ENCODE measurements at places on chromosomes 12 and 14.

DNA sequence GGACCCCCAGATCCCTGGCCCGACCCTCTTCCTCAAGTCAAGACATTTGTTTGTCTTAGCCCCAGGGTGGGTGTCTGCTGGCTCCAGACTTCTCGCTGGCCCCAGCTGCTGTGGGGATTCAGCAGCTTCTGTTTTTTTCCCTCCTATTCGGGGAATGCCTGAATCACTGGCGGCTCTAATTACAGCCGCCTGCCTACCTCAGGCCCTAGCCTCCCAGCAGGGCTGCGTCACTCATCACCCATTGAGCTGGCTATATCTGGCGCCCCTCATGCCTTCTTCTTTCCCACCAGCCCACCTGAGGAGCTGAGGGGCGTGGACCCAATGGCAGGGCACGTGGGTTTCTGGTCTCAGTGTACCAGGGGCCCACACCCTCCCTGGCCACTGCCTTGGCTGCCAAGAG is 10.1 kb downstream of the KRT80 start:
- DNase-seq: no peak

DNA sequence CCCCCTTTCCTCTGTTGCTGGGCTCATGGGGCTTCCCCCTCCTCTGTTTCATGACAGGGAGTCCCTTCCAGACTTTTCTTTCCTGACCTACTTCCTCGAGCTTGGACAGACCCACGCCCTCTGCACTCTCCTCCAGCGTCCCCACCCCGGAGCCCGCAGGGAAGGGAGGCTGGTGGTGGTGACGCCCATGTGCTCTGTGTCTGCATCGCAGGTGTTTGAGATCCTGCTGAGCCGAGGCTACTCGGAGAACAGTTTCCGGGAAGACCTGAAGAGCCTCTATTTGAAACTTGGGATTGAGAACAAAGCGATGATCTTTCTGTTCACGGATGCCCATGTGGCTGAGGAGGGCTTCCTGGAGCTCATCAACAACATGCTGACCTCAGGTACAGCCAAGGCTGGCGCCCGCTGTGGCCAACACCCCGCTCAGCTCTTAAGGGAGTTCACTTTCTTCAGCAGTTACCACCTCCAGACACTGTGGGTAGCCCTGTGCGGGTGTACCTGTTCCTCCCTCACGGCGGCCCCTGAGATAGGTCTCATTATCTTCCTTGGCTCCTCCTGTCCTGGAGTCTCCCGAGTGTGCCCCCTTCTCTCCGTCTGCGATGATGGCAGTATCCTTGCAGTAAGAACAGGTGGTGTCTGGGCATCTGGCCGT is 85.6 kb downstream of the CCDC92 start:
- no peak for DNase-seq

DNA sequence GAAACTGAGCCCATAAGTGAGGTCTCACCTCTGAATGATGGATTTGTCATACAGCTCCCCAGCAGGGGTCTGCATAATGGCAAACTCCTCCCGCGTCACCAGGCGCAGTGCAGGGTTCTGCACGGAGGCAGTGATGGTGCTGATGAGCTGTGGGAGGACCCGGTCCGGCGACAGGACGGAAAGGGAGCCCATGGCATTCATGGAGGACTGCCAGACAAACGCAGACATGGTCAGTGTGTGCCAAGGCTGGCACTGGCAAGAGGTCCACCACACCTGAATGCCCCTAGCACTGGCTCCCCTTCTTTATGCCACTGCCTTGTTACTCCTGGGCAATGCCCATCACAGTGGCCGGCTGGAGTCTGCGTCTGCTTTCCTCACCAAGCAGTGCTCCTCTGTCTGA is 32.7 kb downstream of the GCN1 start:
- DNase-seq: no peak

GRCh38 chr12:101216810-101217209 is 6.8 kb upstream of the SLC5A8 start:
- no peak for DNase-seq

DNA sequence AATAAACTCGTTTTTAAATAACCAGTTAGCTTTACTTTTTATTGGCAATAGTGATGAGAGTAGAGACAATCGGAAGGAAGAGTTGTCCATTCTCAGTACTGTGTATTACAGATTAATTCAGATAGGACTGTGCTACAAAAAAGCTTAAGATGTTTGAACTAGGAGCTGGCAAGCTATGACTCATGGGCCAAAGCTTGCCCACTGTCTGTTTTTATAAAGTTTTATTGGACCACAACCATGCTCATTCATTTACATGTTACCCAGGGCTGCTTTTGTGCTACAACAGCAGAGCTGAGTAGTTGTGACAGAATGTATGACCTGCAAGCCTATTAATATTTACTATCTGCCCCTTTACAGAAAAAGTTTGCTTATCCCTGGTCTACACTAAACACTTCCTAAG is 19.4 kb downstream of the GNS start:
- DNase-seq: no peak

- no peak for DNase-seq
Measured at GRCh38 chr12:111886662-111887545, 44.9 kb downstream of the MAPKAPK5 start.

GRCh38 chr12:47576289-47576945 is 129.4 kb downstream of the RPAP3 start:
- no peak for DNase-seq

- DNase-seq: no peak
Measured at GRCh38 chr14:105844810-105845724, 318.7 kb downstream of the TMEM121 start.

DNA sequence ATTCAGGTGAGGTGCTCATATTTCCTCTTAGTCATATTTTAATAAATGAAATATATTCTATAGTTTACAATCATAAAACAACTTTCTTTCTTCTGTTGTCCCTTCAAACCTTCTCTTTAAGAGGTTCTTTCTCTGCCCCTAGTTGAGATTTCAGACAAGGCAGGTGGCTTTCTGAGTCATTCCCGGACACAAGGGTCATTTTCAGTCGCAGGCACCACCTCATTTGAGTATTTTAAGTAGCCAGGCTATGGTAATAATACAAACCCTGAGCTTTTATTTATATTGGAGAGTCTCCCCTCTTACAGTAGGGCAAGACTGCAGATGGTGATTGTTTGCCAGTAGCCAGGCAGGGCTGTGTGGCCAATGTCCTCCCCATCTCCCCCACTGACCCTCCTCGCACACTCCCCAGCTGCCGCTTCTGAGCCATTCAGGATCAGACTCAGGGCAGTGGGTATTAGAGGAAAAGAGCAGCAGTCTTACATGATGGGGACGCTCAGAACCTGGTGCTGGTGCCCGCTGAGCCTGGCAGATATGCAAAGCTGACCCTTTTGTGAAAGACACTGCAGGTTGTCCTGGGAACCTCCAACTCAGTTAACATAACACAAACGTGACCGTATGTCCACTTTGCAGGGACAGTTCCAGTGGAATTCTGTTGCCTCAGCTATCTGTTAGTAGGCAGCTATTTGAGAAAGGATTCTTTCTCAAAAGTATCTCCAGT is 101.1 kb upstream of the BCL2L14 start:
- DNase-seq: peak; percentile 66

DNA sequence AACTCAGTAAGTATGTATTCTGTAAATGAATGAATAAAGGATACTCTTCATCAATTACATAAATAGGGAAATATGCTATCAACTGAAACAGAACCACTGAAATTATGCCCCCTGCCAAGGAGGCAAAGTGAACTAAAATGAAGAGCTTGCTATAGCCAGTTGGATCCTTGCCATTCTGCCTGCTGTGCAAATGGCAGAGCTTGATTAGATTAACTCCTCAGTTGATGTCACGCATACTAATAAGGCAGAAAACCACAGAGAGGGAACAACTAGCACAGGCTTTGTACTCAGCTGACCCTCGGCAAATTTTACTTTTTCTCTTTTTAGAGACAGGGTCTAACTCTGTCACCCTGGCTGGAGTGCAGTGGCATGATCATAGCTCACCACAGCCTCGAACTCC is 36.7 kb upstream of the FERMT2 start:
- DNase-seq: no peak

- no peak for DNase-seq
Measured at GRCh38 chr12:130746546-130746945, 30.4 kb upstream of the RIMBP2 start.

DNA sequence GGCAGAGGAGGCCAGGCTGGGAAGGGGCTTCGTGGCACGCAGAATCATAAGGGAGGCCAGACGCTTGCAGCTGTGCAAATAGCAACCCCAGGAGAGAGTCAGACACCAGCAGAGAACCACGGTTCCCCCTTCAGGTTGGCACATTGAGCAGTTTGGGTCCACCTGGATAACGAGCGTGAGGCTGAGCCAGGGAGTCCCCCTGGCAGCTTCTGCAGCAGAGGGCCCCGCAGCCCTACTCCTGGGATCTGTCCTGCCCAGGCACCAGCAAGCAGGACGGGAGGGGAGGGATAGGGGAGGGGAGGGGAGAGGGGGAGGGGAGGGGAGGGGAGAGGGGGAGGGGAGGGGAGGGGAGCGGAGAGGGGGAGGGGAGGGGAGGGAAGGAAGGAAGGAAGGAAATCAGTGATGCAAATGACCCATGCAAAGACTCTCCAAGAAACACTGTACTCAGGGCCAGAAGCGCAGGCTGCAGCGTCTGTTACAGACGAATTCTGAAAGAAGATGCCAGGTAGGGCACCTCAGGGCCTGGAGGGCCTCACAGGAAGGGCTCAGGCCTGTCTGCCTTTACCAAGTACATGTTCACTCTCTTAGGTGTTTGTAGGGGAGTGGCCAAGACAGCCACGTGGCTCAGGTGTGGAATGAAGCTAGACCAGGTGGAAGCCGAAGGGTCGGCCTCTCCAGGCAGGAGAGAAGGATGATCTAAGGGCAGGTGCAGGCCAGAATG is 32.3 kb upstream of the MMP17 start:
- DNase-seq: no peak

- no peak for DNase-seq
Measured at GRCh38 chr14:81459912-81460311, 59.8 kb upstream of the STON2 start.

DNA sequence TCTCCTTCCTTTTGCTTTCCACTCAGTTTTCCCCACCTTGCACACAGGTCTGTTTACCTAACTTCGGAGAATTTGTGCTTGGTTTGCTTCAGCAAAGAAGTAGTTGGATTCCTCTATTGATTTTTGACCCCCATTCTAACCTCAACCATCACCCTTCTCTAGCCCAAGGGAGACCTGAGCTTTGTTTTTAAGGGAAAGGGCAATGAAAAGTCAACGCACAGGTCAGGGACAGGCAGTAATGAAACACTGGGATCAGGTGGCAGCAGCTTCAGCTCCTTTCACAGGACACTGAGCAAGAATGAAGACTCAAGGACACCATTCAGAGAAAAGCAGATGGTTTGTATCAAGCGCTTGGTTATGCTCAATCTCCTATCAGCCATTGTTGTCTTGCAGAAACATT is 46.9 kb upstream of the KRR1 start:
- DNase-seq: no peak

- DNase-seq: no peak
Measured at GRCh38 chr14:93195316-93195999, 10.3 kb downstream of the LYSET start.

DNA sequence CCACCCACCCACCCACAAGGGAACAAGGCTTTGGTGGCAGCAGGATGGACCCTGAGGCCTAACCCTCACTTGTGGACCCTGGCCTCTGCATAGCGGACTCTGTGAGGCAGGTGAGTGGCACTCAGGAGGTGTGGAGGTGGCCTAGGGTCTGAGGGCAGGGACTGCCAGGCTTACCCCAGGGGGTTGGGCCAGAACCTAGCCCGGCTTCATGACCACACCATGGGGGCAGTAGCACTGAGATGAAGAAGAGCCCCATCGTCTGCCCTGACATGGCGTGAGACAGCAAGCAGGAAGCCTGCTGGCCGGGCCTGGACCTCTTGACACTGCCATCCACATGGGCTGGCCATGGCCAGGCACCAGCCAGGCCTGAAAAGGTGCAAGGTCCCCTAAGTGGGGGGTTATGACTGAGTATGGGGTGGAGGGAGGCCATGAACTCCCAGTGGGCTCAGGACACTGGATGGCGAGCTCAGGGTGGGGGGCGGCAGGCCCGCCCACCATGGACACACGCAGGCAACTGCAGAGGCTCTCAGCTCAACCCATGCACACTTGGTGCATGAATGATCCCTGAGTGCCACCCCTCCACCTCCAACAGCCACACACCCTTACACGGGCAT is 29.3 kb downstream of the JAG2 start:
- DNase-seq: no peak

DNA sequence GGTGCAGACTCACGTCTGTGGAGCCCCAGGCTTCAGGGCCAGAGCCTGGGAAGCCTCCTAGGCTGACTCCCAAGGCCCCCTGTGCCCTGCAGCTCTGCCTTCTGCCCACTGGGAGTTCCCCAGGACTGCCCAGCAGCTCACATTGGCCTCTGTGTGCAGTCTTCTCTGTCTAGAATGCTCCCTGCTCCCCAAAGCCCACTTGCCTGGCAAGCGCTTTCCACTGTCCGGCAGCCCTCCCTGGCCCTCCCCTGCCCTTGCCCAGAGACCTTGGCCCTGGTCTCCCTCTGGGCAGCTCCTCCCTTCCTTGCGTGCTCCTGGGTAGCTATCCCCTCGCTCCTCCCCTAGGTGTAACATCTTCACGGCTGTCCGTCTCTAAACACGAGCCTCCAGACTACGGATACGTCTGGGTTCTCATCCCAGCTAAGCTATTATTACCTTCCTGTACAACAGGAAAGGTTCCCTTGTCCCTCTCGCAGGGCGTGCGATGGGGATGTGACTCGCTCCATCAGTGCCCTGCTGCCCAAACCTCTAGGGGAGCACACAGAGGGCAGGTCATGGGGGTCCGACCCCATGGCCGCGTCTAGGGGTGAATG is 325.5 kb upstream of the RTL1 start:
- DNase-seq: no peak

GRCh38 chr14:50823051-50823761 is 7.8 kb downstream of the NIN start:
- no peak for DNase-seq

DNA sequence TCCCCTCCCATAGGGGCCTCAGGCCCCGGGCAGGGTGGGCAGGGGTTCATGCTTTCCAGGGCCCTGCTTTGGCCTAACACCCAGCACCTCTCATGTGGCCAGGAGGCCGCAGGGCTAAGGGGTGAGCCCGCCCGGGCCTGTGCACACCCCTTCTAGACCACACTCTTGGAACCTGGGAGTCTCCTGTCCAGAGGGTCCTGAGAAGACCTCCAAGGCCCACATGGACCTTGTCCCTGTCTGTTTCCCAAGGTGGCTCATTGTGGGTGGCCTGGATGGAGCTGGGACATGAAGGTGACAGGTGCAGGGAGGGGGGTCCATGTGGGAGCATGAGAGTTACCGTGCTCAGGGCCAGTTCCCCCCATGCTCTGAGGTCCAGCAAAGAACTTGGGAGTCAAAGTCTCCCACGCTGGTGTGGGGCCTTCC is 11.6 kb downstream of the DLK1 start:
- no peak for DNase-seq

- no peak for DNase-seq
Measured at GRCh38 chr12:104852102-104852501, 106.0 kb downstream of the SLC41A2 start.

DNA sequence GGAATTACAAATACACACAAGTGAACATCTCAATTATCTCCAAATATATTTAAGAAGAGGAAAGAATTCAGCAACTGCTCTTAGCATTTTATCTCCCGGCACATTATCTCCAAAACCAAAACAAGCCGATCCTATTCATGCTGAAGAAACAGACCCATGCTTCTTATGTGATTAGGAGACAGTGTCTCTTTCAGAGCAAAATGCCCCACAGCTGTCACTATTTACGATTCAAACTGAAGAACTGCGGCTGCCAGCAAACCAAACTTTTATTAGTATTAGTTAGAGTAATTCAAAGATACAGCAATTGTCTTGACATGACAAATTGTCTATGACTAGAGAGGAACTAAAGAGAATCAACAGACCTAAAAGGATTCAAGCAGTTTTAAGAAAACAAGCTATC is 79.4 kb downstream of the SETD3 start:
- no peak for DNase-seq

GRCh38 chr14:21313512-21313911 is 33.6 kb downstream of the RPGRIP1 start:
- no peak for DNase-seq
